ENCODE measurements at places on chromosomes 13 and 19.

- DNase-seq: no peak
Measured at GRCh38 chr19:48043675-48044258, at the start of gene CABP5. CABP5 (minus strand) TSS chr19:48044079; CDS start chr19:48043922, 157 bp downstream.

DNA sequence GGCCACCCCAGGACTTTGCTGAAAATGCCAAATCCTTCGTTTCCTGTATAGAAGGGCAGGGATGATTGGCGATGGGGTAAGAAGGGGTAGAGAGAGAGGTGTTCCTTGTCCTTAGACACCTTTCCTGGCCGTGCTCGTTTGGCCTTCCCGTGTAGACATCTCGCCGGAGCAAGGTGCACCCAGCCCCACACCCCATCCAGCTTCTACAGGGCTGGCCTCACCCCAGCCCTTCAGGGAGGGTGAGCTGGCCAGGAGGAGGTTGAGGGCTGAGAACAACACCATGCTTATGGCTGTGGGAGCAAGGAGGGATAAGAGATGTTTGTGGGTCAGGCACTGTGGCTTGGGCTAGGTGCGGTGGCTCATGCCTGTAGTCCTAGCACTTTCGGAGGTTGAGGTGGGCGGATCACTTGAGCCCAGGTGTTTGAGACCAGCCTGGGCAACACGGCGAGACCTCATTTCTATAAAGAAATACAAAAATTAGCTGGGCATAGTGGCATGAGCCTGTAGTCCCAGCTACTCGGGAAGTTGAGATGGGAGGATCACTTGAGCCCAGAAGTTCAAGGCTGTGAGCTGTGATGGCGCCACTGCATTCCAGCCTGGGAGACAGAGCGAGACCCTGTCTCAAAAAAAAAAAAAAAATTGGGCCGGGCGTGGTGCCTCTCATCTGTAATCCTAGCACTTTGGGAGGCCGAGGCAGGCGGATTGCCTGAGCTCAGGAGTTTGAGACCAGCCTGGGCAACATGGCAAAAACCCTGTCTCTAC, 15.5 kb downstream of the SMARCA4 start:
- DNase-seq: no peak

- DNase-seq: no peak
Measured at GRCh38 chr13:51997641-51998330, 13.5 kb downstream of the ATP7B start.

- DNase-seq: no peak
Measured at GRCh38 chr19:48900477-48901406, 630 bp downstream of the NUCB1 start.

DNA sequence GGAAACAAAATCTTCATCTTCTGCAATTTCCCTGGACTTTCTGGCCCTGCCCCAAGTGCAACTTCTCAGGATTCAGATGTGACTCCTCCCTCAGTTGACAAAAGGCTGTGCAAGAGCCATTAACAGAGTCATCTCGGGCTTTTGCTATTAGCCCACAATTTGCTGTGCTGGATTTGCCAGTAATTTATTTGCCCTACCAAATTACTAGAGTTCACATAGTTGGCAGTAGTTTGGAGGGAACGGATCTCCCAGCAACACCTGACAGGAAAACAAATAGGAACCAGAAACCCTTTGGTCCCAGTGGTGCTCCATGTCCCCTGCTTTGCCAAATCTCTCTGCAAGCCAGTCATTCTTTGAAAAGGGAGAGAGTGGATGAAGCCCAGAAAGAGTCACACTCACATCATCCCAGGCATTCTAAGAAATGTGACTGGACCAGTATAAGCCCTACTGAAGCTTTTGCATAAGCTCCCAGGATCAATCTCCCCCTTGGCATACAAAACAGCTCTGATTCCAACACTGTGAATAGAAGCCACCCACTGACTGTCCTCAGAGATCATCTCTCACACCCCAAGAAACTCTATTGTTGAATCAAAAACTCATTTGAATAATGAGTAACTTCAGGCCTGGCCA, 350.1 kb upstream of the NBEA start:
- no peak for DNase-seq

GRCh38 chr19:50513746-50514345, at the start of gene ASPDH:
ASPDH (minus strand) TSS chr19:50513913; CDS start chr19:50513823, 90 bp downstream.
- DNase-seq: no peak

DNA sequence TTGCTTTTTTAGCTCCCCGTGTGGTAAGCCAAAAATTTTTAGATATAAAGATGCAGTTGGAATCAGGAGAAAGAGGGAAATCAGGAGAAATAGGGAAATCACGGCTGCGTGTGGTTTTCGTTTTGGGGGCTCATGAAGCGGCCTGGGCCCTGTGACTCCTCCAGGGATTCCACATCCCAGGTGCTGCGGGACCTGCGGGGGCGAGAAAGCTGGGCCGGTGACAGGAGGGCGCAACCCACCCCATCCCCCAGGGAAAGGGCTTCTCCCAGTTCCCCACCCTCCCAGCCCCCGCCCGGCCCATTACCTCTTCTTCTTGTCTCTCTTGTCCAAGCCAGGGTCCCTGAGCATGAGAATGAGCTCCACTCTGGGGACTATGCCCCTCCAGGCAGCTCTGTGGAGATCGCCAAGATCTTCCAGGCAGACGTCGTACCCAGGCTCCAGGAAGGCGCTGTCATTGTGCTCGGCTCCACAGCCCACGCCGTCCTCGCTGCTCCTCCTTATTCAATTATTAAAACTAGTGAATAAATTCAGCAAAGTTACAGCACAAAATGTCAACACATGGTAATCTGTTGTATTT, 111.0 kb downstream of the MRPL57 start:
- DNase-seq: no peak

GRCh38 chr19:48442116-48443035, 3.4 kb upstream of the GRWD1 start:
- DNase-seq: no peak

- DNase-seq: no peak
Measured at GRCh38 chr19:46491975-46492682, 3.5 kb downstream of the PNMA8B start.

- peak; percentile 82 for DNase-seq
Measured at GRCh38 chr19:31127134-31127967, 221.9 kb downstream of the TSHZ3 start.

- DNase-seq: no peak
Measured at GRCh38 chr19:18219911-18220631, 6.2 kb downstream of the PDE4C start.

DNA sequence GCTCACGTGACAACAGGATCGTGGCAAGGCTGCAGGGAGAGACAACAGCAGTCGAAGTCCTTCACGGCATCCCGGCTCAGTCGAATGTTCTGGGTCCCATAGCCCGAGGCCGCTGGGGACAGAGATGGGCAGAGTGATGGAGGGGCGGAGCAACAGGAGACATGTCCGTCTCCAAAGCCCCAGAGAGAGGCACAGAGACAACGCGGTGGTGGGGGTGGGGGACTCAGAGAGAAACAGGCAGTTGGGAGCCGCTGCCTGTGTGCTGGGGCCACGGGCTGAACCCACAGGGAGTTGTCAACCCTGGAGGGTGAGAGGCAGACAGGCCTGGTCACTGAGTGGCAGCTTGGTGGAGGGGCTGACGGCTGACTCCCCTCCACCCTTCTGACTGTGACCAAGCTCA, 20.4 kb downstream of the NOSIP start:
- DNase-seq: no peak

- DNase-seq: no peak
Measured at GRCh38 chr13:45036206-45036605, 46.9 kb downstream of the GPALPP1 start.

- no peak for DNase-seq
Measured at GRCh38 chr13:68940049-68940448, 1167.6 kb upstream of the ATXN8OS start.

GRCh38 chr13:51804295-51805172, 571 bp upstream of the DHRS12 start:
- no peak for DNase-seq

- no peak for DNase-seq
Measured at GRCh38 chr13:51327961-51328360, 11.5 kb upstream of the SERPINE3 start.

DNA sequence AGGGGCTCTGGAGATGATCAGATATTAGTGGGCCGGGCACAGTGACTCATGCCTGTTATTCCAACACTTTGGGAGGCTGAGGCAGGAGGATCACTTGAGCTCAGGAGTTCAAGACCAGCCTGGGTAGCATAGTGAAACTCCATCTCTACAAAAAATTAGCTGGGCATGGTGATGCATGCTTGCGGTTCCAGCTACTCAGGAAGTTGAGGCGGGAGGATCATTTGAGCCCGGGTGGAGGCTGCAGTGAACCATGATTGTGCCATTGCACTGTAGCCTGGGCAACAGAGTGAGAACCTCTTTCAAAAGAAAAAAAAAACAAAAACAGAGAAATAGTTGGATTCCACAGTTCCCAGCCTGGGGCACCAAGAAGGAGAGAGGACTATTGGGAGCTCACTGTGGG, 17.9 kb upstream of the SHFL start:
- no peak for DNase-seq

GRCh38 chr19:4570402-4570801, 10.9 kb upstream of the SEMA6B start:
- DNase-seq: no peak

DNA sequence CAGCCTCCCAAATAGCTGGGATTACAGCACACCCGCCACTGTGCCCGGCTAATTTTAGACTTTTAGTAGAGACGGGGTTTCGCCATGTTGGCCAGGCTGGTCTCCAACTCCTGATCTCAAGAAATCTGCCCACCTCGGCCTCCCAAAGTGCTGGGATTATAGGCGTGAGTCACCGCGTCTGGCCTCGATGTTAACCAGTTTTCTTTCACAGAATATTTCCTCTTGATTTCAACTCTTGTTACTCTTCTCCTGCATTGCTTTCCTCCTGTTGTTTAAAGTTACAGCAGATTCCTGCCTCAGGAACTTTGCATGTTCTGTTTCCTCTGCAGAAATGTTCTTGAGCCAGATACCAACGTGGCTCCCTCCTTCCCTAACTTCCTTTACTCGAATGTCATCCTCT, 3.7 kb upstream of the PEX11G start:
- no peak for DNase-seq

GRCh38 chr19:29247051-29247450, 34.1 kb upstream of the UQCRFS1 start:
- no peak for DNase-seq

DNA sequence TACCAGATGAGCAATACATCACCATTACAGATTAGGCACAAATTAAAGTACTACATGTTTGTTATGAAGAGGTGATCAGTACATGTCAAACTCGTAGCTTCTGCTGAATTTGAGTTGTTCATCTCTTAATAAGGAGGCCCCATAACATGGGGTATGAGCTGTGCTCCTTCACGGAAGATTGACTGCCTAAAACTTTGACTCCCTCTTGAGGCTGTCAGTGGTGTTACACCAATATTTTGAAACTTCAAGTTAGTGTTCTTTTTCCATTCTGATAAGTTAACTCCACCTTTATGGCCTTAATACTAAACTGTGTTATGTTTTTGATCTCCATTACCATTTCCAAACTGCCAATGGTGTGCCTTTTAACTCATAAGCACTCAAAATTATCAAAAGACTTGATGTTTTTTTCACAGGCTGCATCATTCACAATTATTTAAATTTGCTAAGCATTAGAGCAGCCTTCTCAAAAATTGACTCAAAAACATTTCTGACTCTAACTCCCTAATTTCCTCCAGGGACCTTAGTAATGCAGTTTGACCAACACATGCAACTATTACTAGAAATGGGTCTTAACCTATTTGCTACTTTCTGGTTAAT, 1591.5 kb downstream of the PCDH9 start:
- DNase-seq: peak; percentile 8

DNA sequence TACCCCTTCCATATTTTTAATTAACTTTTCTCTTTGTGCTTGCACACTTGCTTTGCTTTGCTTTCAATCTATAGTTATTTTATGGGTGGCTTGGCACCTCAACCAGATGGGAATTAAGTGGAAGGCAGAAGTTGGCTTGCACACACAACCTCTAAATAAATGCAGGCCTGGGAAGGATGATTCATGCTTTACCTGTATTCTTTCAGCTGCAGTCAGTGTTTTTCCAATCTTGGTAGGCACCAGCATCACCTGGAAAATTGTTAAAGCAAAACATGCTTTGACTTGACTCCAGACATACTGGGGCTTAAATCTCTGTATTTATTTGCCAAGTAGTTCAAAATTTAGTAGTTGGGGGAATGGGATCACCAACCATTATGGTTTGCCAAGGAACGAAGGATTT, 543.0 kb downstream of the GPC6 start:
- no peak for DNase-seq

DNA sequence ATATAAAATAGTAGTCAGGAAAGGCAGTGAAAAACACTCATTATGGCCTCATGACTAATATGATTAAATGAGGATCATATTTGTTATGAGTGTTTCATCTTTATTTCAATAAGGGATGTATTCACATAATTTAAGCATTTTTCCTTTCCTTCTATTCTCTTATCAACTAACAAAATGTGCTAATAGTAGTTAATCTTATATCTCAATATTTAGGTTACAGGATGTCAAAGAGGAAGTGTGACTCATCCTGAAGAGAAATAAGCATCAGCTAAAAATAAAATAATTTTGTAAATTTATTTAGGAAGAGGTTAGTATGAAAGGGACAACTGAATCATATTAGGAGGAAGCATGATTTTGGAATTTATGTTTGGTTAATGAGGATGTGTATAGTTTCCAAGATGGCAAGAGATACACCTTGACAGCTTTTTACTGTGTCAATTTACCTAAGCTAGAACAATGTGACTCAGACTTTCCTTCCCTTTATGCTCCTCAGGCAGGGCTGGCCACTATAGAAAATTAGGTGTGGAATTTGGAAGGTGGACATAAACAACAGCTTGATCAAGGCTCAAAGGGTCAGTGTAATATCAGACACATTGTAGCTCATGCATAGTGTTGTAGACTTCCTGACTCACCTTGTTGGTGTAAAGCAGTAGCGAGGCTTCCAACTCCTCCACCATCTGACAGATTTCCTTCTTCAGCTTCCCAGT, 172.7 kb downstream of the SLITRK1 start:
- no peak for DNase-seq

DNA sequence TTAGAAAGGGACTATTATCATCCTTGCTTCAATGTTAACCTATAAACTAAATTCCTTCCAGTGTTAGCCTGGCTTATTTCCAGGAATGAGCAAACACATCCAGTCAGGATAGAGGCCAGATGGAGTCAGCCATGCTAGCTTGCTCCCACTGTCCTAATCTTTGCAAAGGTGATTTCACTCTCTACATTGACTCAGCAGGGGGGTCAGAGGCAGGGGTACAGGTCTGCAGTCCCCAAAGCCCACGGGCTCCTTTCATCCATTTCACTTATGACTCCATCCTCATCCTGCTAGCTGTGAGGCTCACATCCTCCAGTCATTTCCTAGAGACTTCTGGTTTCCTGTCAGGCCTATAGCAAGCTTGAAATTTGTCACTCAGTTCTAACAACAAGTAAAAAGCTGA, 63.4 kb upstream of the CEACAM8 start:
- no peak for DNase-seq

DNA sequence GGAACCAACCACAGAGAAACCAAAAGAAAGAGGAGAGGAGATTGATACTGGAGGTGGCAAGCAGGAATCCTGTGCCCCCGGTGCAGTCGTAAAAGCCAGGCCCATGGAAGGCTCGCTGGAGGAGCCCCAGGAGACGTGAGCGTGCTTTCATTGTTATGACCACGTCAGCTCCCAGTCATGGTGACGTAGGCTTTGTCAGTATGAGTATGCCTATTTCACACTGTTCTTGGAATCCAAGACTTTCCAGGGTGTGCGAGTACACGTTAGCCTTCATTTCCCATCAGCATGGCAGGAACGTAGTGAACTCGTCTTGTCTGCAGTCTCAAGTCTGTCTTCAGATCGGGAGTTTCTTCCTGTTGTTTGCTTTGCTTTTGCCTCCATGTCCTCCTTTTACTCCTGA, 15.4 kb upstream of the CHAMP1 start:
- peak; percentile 49 for DNase-seq

- no peak for DNase-seq
Measured at GRCh38 chr19:1685046-1685445, 32.6 kb upstream of the TCF3 start.
